Bronchial epithelial cell (primary cell): ENCODE measurements at places on chromosomes 4 and X. TPM values are rescaled to one million over a fixed set of nuclear protein-coding genes. Genes with fewer than 3 reads are reported as not detected.
A peak's percentile ranks its signal among the peaks of the same experiment; 100 is the strongest.

GRCh38 chrX:103398421-103398864 lies 22.1 kb downstream of the BEX3 start:
- peak; percentile 80 for DNase-seq

- no peak for DNase-seq
Measured at GRCh38 chr4:40000711-40001110, 23.0 kb upstream of the PDS5A start.

GAGE1 gene
- total RNA-seq = not detected in 2 replicates

PAK3 gene
- total RNA-seq = under 0.01 TPM in 1 of 2 replicates, not detected in the other

DNA sequence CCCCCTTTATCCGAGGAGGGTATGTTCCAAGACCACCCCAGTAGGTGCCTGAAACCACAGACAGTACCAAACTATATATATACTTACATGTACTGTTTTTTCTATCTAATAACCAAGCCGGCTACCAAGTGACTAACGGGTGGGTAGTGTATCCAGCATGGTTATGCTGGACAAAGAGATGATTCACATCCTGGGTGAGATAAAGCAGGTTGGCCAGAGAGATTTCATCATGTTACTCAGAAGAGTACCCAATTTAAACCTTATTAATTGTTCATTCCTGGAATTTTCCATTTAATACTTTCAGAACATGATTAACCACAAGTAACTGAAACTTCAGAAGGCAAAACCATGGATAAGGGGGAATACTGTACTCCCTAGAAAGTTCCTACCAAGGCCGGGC lies 46.5 kb downstream of the RFC1 start:
- peak; percentile 98 for DNase-seq

GRCh38 chr4:173685165-173685830 lies 155.3 kb upstream of the HAND2 start:
- DNase-seq = no peak

CLGN gene
- 53.1 and 78.5 TPM in 2 replicates for total RNA-seq

DNA sequence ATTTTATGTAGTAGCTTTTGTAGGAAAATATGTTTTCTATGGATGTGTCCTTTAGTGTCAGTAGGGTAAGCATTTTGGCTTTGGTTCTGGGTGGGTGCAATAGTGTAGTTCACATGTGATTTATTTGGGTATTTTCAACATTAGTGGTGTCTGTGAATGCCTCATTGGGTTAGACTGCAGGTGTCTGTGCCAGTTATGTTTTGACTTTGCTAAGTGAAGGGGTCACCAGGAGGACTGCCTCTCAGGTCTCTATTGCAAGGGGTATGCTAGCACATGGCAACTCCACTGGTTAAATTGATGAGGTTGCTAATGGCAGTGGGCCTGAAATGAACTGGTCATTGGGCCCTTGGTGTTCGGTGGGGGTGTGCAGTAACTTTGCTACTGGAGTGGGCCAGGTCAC lies 467.1 kb downstream of the NAF1 start:
- no peak for DNase-seq

GAGE12E gene
- total RNA-seq = not detected in 2 replicates

GRCh38 chrX:123976706-123977316 lies 15.3 kb downstream of the STAG2 start:
- peak; percentile 42 for DNase-seq

DNA sequence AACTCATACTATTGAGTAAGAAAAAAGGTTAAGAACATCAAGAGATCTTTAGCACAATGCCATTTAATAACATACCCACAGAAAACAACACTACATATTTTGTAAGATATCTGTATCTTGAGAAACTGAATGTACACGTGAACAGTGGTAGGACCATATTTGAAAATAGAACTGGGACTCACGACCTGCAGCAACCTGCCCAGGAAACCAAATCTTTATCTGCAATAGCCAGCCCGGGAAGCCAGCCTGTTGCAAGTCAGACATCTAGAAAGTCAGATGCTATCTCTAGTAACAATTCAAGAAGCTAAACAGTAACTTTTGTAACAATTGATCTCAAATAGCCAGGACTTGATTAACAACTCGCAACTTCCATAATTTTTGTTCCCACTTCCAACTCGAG lies 52.6 kb upstream of the SOD3 start:
- peak; percentile 10 for DNase-seq

VBP1 gene
- total RNA-seq = 69.0 and 80.4 TPM in 2 replicates

GRCh38 chr4:63618883-63619718 lies 790.1 kb downstream of the TECRL start:
- DNase-seq = peak; percentile 2

DNA sequence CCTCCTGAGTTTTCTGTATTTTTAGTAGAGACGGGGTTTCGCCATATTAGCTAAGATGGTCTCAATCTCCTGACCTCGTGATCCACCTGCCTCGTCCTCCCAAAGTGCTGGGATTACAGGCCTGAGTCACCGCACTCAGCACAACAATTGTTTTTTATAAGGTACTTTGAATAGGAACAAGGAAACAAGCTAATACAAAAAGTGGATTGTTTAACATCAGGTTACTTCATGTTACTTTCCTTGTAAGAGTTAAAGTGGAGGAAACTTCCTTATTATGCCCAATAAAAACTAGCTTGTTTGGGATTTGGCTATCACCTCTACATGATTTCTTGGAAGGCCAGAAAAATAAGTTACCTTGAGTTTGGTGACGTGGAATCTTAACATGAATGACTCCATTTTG lies 698.7 kb downstream of the CCSER1 start:
- DNase-seq = no peak

GRCh38 chr4:141455651-141456050 lies 180.7 kb upstream of the IL15 start:
- DNase-seq = peak; percentile 76

ARMCX2 gene
- total RNA-seq = 30.0 and 36.9 TPM in 2 replicates

- no peak for DNase-seq
Measured at GRCh38 chrX:31445542-31445941, 373.7 kb upstream of the FTHL17 start.

GRCh38 chr4:115360431-115360830 lies 247.0 kb upstream of the NDST4 start:
- no peak for DNase-seq

GRCh38 chrX:42678133-42678532 lies 99.8 kb downstream of the PPP1R2C start:
- DNase-seq = peak; percentile 17

GRCh38 chr4:185730849-185731608 lies 81.0 kb downstream of the SORBS2 start:
- peak; percentile 91 for DNase-seq

DNA sequence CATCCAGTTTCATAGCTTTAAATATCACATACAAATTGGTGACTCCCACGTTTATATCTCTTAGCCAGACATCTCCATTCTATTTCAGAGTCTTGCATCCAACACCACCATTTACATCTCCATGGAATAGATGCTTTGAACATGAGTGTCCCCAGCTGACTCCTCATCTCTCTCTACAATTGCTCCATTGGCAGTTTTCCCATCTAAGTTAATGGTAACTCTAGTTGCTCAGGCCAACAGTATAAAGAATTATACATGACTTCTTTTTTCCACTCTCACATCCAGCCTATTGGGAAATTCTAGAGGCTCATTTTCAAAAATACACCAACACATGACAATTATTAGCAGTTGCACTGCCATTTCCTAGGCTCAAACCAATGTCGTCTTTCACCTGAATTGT lies 388.2 kb downstream of the STIM2 start:
- DNase-seq = no peak

F11 gene
- not detected in 2 replicates for total RNA-seq

COL25A1 gene
- total RNA-seq = under 0.01 TPM in 2 replicates

TLR1 gene
- total RNA-seq = 0.13 and 0.26 TPM in 2 replicates

DNA sequence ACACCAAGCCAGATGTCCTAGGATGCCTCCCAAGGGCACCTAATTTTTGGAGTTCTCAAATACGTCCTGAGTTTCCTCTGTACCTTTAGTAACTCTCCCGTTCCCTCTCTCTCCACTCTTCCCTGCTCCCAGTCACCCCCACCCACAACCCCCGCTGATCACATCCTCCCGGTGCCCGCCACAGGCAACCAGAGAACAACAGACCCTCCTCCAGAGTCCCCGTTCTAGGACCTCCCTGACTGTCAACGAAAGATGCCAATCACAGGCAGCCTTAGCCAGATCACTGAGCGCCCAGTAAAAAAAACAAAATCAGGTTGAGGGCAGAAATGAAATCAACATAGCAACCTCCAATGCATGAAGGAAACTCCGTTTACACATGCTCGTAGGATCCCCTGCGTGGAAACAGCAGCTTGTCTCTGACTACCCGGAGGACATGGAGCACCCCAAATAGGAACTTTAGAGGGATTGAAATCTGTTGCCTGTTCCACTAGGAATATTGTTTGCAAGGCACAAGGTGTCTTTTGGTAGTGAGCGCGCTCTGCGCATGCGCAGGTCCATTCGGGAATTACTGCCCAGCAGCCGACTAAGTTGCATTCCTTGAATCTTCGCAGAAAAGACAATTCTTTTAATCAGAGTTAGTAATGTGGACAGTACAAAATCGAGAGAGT lies at the start of gene GABRB1:
GABRB1 (plus strand) TSS at position 557 of the 668 bp plus-strand sequence.
- DNase-seq = peak; percentile 52

DNA sequence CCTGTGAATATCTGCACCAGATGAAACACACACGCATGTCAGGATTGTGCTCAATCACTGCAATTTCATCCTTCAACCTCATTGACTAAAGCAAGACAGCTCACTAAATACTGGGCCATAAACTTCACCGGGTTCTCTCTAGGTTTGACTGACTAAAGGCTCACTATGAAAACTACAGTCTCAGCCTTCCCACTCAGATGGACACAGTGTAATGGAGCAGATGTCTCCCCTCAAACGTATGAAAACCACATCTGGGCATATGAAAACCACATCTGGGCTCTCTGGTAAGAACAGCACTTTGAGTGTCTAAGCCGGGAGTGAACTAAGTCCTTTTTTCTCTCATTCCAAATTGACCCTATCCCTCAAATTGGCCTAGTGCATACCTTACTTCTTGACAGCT lies 15.2 kb downstream of the GEMIN8 start:
- DNase-seq = no peak

GRCh38 chr4:84378356-84378755 lies 120.7 kb downstream of the NKX6-1 start:
- DNase-seq = no peak

F8A3 gene
- 0.26 and 0.38 TPM in 2 replicates for total RNA-seq

DNA sequence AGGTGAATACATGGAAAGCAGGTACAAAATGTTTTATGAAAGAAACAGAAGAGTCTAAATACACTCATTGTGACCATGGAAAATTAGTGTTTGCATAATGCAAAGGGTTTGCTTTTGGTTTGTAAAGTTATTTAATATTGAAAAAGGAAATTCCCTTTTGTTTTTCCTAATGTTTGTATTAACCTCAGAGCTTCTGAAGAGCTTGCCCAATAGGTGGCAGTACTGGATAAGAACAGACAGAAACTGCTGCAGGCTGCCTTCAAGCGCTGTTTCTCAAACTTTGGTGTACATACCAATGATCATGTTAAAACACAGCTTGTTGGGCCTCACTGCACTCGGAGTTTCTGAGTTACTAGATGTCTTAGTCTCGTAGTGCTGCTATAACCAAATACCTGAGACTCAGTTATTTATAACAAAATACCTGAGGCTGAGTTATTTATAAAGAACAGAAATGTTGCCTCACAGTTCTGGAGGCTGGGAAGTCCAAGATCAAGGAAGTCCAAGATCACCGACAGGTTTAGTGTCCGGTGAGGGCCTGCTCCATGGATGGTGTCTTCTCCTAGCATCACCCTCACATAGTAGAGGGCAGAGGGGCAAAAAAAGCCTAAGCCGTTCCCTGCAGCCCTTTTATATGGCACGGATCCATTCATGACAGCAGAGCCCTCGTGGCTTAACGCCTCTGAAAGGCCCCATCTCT lies 54.2 kb downstream of the SUPT20HL2 start:
- peak; percentile 67 for DNase-seq

DNA sequence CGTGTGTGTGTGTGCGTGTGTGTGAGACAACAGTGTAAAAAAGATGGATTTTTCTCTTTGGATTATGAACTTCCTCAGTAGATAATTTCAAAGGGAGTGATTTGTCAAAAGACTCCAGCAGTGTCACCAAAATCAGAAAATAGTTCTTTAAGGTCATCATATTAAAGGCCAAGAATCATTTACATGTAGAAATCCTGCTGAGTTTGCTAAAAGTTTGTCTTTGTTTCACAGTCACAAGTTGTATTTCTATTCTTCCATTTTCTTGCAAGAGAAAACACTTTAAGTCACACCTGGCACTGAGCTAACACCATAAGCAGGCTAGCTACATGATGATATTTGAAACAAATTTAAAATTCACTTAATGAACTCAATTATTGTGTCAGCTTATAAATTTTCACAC lies 222.7 kb downstream of the PACRGL start:
- no peak for DNase-seq

DNA sequence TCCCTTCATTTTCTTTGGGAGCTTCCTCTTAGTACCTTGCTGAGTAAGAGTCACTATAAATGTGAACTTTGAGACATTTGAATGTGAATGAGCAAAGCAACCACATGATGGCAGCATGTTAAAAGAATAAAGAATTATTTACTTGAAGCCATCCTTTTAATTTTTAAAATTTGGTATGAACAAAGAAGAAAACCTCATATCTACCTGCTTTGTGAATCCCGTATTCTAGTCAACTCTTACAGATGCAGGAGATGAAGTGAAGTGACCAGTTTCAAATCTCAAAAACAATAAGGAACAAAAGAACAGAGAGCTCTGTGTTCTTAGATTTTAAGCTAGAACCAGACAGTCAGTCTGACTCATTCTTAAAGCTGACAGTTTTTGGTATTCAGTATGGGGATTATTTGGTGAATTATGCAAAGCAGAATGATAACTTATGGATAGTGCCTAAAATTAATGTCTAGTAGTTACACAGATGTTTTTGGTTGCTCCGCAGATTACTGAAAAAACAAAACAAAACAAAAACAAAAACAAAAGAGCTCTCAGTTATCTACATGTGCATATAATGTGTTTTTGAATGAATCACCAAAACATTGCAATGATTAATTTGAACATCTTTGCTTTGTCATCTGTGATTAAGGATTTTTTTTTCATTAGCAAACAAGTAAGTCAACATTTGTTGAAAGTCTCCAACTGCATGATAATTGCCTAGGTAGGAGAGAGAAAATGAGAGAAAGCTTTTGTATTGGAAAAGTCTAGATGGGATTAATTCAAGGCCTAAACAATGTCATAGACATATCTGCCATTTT lies 48.2 kb upstream of the H2AZ1 start:
- DNase-seq = peak; percentile 83

DNA sequence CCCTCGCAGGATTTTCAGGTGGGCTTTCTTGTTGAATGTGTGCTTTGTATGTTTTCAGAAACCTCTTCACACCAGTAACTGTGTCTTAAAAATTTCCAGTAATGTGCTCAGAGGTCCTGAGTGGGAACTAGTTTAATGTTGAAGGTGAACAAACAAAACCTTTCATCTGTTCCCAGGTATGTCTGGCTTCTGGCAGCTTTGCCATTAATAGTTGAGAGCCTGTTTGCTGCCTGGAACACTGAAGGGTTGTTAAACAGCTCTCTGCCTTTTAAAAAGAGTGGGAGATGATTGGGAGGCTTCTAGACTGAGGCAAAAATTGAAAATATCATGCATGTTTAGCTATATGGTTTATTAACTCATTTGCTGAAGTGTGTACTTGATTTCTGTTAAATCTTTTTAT lies 161.2 kb upstream of the AGTR2 start:
- DNase-seq = no peak

GRCh38 chrX:12225107-12225506 lies 86.8 kb downstream of the FRMPD4 start:
- no peak for DNase-seq

GRCh38 chrX:131366407-131366806 lies 77.3 kb upstream of the IGSF1 start:
- DNase-seq = peak; percentile 1
